GOT3 (cell line): ENCODE measurements at places on chromosomes 6 and 20.

GRCh38 chr6:101263596-101263995 lies 129.9 kb upstream of the GRIK2 start:
- no peak for DNase-seq

DNA sequence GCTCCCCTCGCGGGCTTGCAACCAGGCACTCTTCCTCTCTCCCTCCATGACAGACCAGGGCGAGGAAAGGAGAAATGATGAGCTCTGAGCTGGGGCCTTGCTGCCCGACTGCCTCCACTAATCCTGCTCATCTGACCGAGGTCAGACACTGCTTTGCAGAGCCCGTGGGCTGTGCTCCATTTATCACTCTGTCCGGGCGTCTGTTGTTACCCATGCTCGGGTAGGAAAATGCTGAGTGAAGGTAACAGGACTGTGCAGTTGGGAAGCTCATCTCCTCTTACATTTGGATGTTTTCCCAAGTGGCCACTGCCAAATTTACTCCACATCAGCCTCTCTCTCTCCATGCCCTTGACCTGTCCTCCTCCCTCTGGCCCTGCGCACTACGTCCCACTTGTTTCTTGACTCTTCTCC lies 14.6 kb downstream of the RPS6KA2 start:
- DNase-seq: no peak

- DNase-seq: no peak
Measured at GRCh38 chr20:12936020-12936419, 72.8 kb upstream of the SPTLC3 start.

DNA sequence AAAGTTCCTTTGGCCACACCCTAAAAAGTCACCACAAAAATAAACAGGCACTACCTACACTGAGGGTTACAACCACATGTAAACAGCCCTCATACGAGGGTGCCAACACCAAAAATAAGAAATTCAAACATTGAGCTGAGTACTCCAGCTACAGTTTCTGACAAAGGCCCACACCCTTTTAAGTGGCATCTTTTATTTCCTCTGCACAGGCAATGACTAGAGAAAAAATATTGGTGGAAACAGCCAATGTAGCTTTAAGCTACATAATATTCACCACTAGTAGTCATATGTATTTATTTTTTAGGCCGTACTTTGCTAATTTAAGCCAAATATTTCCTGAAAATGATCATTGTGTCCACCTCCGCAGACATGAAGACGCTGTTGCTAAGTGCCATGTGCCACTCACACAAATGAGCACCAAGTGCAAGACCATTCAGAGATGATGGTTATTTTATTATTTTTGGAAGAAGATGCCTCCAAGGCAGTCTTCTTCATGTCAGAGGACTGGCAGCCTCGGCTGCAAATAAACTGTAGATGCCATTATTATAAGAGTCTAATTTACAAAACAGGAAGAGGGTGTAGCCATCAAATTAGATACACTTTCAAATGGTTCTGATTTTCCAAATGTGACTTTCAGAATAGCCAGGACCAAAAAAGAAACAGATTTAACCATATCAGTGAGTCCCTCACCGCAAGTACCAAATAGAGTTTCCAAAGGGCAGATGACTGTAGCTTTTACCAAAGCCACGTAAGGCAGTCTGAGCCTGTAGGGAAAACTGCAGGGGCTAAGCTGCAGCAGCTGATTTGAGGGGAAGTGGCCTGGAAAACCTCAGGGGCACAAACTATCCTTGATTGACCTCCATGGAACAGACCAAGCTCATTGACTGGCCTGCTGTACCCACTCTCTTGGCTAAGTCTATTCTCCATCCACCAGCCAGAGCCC lies 13.4 kb downstream of the CYP24A1 start:
- DNase-seq: no peak

DNA sequence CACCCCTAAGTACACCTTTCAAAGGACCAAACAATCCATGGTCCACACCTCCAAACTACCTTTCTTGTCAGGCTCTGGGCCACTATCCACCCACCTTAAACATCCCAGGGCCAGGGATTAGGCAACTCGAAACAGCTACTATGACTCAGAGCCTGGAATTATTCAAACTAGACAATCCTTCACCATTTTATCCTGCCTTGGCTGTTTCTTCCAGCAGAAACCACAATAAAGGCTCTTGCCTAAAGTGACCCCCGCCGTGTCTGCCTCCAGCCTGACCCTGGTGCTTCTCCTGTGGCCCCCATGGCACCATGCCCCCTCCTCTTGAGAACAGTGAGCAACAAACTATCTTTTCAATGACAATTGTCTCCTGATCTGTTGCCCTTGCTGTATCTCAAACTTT lies 195.5 kb downstream of the EPM2A start:
- DNase-seq: no peak

GRCh38 chr6:26172608-26172968 lies 85.4 kb downstream of the HFE start:
- no peak for DNase-seq

GRCh38 chr6:72321788-72322187 lies 300.1 kb upstream of the KCNQ5 start:
- no peak for DNase-seq

- no peak for DNase-seq
Measured at GRCh38 chr6:15413466-15414234, 167.8 kb downstream of the JARID2 start.

- no peak for DNase-seq
Measured at GRCh38 chr20:50967586-50967985, 9.0 kb downstream of the MOCS3 start.

DNA sequence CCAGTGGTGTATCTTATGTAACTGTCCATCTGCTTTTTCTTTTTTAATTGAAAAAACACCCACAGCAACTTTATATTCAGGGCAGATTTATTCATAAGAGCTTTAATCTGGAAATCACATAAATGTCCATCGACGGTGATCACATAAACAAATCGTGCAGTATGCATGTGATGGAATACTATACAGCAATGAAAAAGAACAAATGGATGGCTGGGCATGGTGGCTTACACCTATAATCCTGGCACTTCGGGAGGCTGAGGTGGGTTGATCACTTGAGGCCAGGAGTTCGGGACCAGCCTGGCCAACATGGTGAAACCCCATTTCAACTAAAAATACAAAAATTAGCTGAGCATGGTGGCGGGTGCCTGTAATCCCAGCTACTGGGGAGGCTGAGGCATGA lies 39.1 kb downstream of the VSTM2L start:
- DNase-seq: no peak

DNA sequence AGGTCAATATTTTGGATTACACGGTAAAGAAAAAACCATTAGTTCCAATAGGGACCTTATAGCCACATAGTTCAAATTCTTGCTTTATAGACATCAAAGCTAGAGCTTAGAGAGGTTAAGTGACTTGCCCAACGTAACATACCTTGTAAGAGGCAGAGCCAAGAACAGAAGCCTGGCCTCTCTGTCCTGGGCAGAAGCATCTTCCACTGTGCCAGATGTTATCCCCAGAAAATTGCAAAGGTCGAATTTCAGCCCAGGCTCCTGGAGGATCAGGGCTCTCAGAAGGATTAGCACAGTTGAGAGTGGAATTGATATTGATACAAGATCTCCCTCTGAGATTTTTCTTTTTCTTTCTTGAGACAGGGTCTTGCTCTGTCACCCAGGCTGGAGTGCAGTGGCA lies 6.1 kb downstream of the SMIM28 start:
- no peak for DNase-seq

DNA sequence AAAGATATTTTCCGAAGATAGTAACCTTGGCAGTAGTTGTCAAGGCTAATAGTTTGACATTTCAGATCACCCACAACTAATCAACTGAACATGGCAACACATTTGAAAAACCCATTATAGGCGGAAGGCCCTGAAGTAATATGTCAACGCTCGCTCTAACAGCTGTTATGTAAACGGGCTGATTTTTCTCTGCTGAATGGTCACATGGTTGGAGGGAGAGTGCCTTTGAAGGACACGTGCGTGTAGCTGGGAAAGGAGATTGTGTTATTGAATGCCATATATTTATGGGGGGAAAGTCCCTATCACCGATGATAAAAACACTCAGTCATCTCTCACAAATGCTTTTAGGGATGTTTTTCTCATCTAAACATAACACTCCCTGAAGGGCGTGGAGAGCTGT lies 160.0 kb upstream of the RALGAPA2 start:
- DNase-seq: no peak

GRCh38 chr6:53691667-53692133 lies 26.1 kb upstream of the KLHL31 start:
- DNase-seq: no peak

DNA sequence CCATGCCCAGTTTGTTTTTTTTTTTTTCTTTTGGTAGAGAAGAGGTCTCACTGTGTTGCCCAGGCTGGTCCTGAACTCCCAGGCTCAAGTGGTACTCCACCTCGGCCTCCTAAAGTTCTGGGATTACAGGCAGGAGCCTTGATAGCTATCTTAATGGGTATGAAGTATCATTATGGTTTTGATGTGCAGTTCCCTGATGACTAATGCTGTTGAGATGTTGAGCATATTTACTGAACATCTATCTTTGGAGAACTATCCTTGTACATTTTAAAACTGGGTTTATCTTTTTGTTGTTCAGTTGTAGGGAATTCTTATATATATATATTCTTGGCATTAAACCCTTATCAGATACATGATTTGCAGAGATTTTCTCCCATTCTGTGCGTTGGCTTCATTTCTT lies 21.4 kb upstream of the MYL9 start:
- no peak for DNase-seq

GRCh38 chr20:31781945-31782344 lies 37.2 kb upstream of the MYLK2 start:
- DNase-seq: no peak

- no peak for DNase-seq
Measured at GRCh38 chr6:3356824-3357420, 98.2 kb downstream of the PSMG4 start.

DNA sequence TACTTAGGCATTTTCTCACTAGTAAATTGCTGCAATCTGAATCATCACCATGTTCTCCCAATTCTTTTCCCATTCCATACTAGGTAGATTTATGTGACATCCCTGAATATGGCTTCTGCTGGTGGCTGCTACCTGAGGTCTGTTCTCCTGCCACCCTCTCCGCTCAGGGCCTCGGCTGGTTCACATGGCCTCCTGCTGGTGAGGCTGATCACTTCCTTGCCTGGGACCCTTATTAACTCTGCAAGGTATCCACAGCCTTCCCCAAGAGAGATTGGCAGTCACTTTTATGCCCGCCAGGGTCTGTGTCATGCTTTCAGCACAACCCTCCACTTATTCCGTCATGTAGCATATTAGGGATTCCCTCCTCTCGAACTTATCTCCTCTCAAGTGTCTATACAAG lies 424.5 kb upstream of the FLRT3 start:
- DNase-seq: no peak

DNA sequence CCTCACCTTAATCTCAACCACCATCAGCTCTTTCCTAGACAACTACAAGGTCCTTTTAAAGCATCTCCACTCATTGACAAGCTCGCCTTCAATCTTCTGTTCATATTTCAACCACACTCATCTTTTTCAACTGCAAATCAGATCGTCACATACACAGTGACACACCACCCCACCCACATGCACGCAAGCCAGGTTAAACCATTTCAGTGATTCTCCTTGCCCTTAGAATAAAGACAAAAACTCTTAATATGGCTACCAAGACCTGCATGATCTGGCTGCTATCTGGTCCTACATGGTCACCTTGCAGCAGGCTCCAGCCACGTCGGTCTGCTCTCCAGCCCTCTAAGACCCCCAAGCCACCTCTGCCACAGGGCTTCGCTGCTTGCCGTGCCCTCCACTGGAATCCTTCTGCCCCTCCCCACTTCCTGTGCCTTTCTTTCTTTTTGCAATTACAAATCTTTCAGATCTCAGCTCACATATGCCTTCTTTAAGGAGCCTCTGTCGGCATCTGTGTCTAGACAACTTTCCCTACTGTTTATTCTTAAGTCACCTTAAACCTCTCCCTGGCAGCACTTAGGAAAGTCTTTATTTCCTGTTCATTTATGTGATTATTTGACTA lies 507.3 kb upstream of the ARID1B start:
- DNase-seq: no peak

DNA sequence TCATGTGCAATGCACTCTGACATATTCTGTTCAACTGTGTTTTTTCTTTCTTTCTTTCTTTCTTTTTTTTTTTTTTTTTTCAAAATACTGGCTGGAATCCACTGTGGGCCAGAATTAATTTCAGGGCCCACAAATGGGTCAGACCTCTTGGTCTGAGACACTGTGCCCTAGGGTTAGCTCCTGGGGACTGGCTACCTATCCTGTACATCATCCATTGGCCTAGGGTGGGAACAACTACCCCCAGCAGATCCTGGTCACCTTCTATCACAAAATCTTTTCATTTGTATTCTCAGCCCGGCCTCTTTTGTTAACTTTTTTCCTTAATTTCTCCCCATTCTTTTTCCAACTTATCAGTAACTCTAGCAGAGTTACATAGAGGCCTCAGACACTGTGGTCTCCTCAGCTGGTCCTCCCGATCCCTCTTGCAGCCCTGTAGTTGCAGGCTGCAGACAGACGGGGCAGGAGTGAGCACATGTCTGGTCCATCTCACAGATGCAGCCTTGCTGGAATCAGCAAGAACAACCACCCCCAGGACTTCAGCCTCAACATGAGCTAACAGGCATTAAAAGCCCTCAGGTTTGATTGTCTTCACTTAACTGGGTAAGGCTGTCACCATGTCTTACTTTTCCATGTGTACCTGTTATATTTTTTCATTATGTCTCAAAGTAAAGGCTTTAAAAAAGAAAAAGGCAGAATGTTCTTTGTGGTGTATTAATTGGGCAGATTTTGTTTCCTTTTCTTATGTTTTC lies 41.3 kb downstream of the TXLNB start:
- DNase-seq: no peak

DNA sequence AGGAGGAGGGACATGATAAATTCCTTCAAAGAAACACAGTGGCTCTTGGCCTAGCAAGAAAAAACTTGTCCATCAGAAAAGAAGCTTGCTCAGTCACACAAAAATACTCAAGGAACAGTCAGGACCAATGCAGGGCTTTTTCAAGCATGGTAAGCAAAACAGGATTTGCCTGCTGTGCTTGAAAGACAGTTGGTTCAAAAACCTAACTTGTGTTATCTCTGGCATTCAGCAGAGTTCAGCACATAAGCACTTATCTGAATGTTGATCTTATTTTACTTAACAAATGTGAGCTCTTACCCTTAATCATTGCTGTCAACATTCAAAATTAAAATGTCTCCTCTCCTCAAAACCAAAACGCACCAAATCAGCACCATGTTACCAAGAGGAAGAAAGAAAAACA lies 38.3 kb downstream of the ATG5 start:
- no peak for DNase-seq

DNA sequence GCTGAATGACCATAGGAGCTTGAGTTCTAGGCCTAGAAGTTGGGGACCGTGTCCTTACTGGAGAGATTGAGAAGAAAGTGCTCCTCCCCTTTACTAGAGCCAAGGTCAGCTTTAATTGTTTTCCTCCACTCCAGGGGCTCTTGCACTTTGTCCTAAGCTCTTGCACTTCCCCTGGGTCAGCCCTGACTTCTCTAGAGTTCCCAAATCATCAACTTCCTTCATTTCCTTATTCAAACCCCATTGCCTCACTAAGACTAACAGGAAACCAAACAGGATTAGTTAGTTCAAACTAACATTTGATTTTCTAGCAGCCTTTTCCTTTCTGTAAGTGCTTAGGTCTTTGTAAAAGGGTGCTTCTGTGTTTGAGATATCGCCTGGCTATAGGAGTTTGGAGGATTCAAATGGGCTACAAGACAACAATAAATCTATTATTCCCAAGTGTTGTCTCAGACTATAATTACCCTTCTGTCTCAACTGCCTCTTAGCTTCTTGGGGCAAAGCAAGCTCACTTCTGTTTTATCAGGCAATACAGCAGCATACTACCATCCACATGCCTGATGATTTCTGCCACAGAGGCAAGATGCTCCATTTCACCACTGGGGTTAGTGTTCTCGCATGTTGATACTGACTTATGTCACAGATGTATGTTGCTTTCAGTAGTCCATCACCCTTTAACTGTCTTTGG lies 12.8 kb upstream of the DTNBP1 start:
- no peak for DNase-seq
